ENCODE measurements at places on chromosomes 7 and 10.

DNA sequence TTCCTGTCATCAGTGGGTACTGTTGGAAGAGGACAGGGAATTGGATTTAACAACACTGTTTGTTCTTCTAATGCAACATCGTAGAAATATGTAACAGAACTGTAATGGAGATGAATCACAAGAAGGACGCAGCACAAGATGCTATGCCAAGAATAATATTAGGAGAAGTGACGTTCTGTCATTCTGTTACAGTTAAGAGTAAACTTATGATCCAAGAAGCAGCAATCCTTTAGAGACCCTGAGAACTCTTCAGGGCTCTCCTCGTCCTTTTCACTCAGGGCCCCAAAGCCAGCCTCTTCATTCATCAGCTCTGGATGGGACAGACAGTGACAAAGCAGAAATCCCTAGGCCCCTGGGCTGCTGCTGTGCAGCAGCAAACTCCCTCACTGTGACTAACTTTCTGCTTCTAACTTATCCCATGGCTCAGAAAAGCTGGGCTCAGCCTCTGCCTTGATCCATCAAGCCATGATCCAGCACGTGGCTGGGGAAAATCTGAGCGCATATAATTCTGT lies 8.7 kb upstream of the IL6 start:
- DNase-seq = peak; percentile 91

GRCh38 chr7:27890205-27890849 lies 150.4 kb downstream of the TAX1BP1 start:
- no peak for DNase-seq

DNA sequence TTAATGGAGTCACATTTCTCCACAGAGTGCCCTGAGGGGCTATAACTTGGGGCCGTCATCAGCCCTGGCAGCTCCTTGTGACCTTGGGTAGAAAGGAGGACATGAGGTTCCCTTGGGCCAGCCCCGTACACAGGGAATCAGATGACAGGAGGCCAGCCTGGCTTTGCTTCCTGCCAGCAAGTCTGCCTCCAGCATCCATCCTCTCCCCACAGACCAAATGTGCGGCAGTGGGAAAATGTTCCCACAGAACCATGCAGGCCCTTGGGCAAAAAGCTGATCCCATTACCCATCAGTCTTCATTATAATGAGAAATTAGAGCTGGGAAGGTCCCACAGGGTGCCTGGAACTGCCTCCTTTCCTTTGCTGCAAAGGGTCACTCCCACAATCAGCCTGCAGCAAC lies 908.3 kb downstream of the GRID1 start:
- no peak for DNase-seq

DNA sequence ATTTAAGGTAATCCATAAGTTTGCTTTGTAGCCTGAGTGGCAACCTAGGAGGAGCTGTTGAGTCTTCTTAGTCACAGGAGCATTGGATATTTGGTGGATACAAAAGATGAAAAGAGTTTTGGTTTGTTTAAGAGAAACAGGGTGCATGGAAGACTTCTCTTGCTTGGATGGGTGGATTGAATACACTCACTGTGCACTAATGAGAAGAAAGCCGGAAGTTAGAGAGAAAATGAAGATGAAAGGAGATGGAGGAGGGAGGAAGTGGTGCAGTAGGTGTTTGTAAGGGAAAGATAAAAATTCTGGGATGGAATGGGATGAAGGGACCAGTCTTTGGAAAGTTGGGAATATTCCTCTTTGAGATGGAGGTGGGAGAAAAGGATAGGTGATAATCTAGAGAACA lies 7.7 kb downstream of the MDFIC start:
- no peak for DNase-seq

- no peak for DNase-seq
Observed at GRCh38 chr7:135894816-135895215, 82.3 kb downstream of the MTPN start.

- no peak for DNase-seq
Observed at GRCh38 chr7:47471831-47472230, 110.1 kb downstream of the TNS3 start.
